ENCODE measurements at places on chromosomes 7 and 10. TPM values are rescaled to one million over a fixed set of nuclear protein-coding genes. Genes with fewer than 3 reads are reported as not detected.

Gene LRRD1
- polyA plus RNA-seq = not detected

Gene EPO
- not detected for polyA plus RNA-seq

Gene SUN3
- not detected for polyA plus RNA-seq

Gene CWF19L1
- polyA plus RNA-seq = 11.1 TPM

Gene TCF7L2
- 9.9 TPM for polyA plus RNA-seq

Gene HOXA6
- 10.0 TPM for polyA plus RNA-seq

Gene PDCD11
- polyA plus RNA-seq = 12.4 TPM

Gene CCL24
- polyA plus RNA-seq = not detected

Gene PRSS1
- polyA plus RNA-seq = not detected

Gene GIMAP7
- polyA plus RNA-seq = 37.9 TPM

Gene SYT15
- 0.65 TPM for polyA plus RNA-seq

Gene FZD1
- polyA plus RNA-seq = 2.4 TPM

Gene TMEM213
- not detected for polyA plus RNA-seq

Gene INTS1
- 86.5 TPM for polyA plus RNA-seq

Gene WNT8B
- polyA plus RNA-seq = not detected

Gene GFRA1
- 0.22 TPM for polyA plus RNA-seq

Gene RNF148
- polyA plus RNA-seq = 0.21 TPM

Gene LIPK
- polyA plus RNA-seq = not detected

Gene GNAT3
- polyA plus RNA-seq = not detected

Gene MYL10
- polyA plus RNA-seq = not detected

Gene AMPH
- polyA plus RNA-seq = 4.8 TPM

Gene RHEB
- polyA plus RNA-seq = 59.4 TPM

Gene TBC1D12
- 3.2 TPM for polyA plus RNA-seq

Gene DYNC1I1
- 2.0 TPM for polyA plus RNA-seq

Gene GNGT1
- polyA plus RNA-seq = not detected

Gene KCNH2
- 0.03 TPM for polyA plus RNA-seq

Gene ITPRID1
- not detected for polyA plus RNA-seq

Gene EEPD1
- 0.40 TPM for polyA plus RNA-seq

Gene PMS2
- 3.8 TPM for polyA plus RNA-seq

Gene LEP
- polyA plus RNA-seq = not detected

Gene COL28A1
- polyA plus RNA-seq = not detected
